ENCODE measurements at places on chromosomes 12 and 14.
A peak's percentile ranks its signal among the peaks of the same experiment; 100 is the strongest.

DNA sequence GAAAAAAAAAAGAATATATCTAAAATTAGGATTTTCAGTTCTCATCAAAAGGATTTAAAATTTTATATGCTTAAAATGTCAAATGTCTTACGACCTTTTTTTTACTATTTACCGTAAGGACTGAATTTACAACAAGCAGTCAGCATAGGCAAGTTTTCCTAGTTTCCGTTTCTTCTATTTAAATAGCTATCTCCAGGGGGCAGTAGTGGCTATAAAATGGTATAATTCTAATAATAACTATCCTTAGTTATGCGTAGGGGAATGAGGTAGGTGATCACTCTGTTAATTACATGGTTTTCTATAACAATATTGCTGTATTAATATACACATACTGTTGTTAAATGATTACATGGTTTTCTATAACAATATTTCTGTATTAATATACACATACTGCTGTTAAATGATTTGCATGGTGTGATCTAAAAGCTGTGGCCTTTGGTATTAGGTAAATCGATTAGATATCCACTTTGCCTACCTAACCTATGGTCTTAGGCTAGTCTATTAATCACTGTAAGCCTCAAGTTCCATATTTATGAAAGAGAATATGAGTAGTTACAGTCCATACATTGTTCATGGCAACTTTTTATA, 217.7 kb upstream of the PDZRN4 start:
- DNase-seq, result no peak

- DNase-seq, result no peak
Measured at GRCh38 chr14:69298131-69299071, 38.4 kb downstream of the GALNT16 start.

DNA sequence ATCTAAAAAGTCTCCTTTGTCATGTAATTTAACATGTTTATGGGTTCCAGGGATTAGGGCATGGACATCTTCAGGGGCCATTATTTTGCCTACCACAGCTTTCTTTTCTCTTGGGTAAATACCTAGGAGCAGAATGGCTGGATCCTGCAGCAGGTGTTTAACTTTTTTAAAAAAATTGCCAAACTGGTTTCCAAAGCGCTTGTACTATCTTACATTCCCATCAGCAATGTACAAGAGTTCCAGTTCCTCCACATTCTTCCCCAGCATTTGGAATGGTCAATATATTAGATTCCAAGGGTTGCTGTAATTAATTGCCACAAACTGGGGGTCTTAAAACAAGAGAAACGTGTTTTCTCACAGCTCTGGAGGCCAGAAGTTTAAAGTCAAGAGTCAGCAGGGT, 27.7 kb upstream of the MYL2 start:
- DNase-seq, result no peak

- DNase-seq, result no peak
Measured at GRCh38 chr12:112750971-112751370, 40.6 kb upstream of the RPH3A start.

GRCh38 chr12:110776410-110776809, 33.7 kb upstream of the PPP1CC start:
- no peak for DNase-seq

- DNase-seq, result no peak
Measured at GRCh38 chr14:98498019-98498885, 773.7 kb downstream of the BCL11B start.

GRCh38 chr12:57078519-57079404, at the start of gene NEMP1:
NEMP1 (minus strand) TSS chr12:57078791; CDS start chr12:57078745, 46 bp downstream.
- peak; percentile 90 for DNase-seq

- peak; percentile 39 for DNase-seq
Measured at GRCh38 chr14:68794851-68795596, 2.2 kb upstream of the ZFP36L1 start.

- DNase-seq, result no peak
Measured at GRCh38 chr14:60590991-60591414, 58.3 kb downstream of the SIX1 start.

DNA sequence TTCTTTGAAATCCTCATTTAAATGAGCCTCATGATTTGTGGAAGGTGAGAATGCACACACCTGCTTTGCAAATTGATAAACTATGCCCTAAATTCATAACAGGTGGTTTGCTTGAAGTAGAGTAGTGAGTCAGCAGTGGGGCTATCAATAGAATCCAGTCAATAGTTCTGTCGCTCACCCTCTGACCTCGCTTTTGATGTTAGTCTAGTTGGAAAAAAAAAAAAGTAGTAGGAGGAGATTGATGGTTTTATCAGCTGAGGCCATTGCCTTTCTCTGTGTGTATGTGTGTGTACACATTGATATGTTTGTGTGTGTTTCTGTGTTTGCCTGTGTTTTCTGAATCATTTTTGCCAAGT, 267.3 kb downstream of the SNAPC1 start:
- DNase-seq, result no peak

GRCh38 chr14:75010472-75011093, 7.9 kb downstream of the EIF2B2 start:
- no peak for DNase-seq

- DNase-seq, result no peak
Measured at GRCh38 chr12:122422730-122423257, 325 bp upstream of the CLIP1 start.

GRCh38 chr12:132289356-132290202, 39.8 kb downstream of the GALNT9 start:
- DNase-seq, result peak; percentile 50

DNA sequence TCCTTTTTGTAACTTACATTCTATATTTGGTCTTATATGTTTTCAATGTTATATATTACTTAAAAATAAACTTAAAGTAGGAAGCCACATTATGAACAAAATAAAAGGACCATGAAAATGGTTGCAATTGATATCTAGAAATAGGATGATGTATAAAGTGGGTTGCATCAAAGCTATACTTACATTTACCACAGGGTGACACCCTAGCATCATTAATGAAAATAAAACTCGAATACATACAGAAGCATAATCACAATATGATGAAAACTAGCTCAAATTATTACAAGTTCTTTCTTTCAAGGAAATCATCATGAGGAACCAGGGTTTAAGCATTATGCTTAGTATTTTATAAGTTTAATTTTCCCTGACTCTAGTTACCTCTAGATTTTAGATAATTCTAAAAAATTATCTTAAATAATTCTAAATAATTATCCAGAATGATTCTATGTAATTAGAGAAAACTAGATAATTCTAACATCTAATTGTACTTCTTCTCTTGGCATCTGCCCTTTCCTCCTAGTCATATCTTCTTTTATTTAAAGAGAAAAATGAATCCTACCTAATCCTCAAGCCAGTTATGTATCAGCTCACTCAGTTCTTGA, 31.2 kb downstream of the TAS2R7 start:
- no peak for DNase-seq

GRCh38 chr12:132899033-132899432, 11.6 kb upstream of the CHFR start:
- DNase-seq, result no peak

- DNase-seq, result no peak
Measured at GRCh38 chr12:88946372-88946997, 366.2 kb upstream of the KITLG start.
